ENCODE measurements at places on chromosomes 13 and 19.

- DNase-seq, result no peak
Measured at GRCh38 chr13:28872427-28873176, 52.5 kb downstream of the MTUS2 start.

- DNase-seq, result no peak
Measured at GRCh38 chr13:25345576-25345975, 26.2 kb upstream of the ATP8A2 start.

GRCh38 chr19:54708781-54709180 is 15.5 kb upstream of the KIR3DL3 start:
- no peak for DNase-seq

GRCh38 chr19:11721681-11722080 is 17.1 kb downstream of the ZNF823 start:
- DNase-seq, result no peak

DNA sequence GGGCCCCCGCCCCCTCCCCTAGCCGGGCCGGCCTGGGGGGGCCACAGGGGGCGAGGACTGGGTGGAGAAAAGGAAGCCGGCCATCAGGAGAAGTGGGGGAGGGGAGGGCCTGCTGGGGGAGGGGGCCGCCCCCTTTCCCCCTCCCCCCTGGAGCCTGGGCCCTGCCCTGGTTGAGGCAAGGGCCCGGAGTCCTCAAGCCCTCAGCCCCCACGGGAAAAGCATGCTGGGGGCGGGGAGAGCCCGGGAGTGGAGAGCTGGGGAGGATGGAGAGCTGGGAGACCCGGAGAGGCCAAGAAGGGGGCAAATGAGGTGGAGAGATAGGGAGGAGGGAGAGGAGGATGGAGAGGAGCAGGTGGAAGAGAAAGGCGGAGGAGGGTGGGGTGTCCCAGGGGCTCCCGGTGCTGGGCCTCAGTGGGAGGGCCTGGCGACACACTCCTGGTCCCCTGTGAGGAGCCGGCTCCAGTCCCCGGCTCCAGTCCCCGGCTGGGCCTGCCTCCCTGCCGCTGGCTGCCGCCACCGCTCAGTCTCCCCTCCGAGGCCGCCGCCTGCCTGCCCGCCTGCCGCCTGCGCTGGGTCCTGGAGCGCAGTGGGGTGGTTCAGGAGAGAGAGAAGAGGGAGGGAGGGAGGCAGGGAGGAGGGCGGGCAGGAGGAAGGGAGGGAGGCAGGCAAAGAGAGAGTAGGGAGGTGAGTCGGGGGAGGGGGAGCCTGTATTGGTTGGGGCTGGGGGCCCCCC is at the start of gene GRIK5:
GRIK5 (minus strand) TSS at position 588 of the 733 bp plus-strand sequence. CDS start 4,436 bp downstream, outside the sequence.
- DNase-seq, result peak; percentile 80

- peak; percentile 96 for DNase-seq
Measured at GRCh38 chr13:110499621-110500281, 61.8 kb downstream of the RAB20 start.

DNA sequence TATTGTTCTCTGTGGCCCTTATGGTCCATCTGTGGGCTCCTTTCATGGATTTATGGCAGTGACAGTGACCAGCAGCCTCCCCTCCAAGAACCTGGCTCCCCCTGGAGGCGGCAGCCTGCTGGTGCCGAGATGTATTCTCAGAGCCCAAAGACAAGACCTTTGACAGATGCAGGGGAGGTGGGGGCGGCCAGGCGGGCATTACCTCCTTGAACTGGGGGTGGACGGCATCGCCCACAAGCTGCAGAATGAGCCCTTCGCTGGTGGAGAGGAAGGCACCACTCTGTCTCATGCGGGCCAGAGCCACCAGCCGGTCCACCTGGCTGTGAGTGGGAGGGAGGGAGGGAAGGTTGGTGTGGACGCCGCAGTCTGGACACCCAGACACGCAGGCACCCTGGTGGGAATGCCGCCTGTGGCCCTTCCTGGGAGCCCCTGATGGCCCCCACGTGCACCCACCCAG is 6.6 kb downstream of the ISOC2 start:
- peak; percentile 70 for DNase-seq

- DNase-seq, result peak; percentile 92
Measured at GRCh38 chr13:61030445-61030844, 385.2 kb downstream of the PCDH20 start.

GRCh38 chr13:113917594-113918371 is 53.9 kb upstream of the GAS6 start:
- DNase-seq, result no peak

DNA sequence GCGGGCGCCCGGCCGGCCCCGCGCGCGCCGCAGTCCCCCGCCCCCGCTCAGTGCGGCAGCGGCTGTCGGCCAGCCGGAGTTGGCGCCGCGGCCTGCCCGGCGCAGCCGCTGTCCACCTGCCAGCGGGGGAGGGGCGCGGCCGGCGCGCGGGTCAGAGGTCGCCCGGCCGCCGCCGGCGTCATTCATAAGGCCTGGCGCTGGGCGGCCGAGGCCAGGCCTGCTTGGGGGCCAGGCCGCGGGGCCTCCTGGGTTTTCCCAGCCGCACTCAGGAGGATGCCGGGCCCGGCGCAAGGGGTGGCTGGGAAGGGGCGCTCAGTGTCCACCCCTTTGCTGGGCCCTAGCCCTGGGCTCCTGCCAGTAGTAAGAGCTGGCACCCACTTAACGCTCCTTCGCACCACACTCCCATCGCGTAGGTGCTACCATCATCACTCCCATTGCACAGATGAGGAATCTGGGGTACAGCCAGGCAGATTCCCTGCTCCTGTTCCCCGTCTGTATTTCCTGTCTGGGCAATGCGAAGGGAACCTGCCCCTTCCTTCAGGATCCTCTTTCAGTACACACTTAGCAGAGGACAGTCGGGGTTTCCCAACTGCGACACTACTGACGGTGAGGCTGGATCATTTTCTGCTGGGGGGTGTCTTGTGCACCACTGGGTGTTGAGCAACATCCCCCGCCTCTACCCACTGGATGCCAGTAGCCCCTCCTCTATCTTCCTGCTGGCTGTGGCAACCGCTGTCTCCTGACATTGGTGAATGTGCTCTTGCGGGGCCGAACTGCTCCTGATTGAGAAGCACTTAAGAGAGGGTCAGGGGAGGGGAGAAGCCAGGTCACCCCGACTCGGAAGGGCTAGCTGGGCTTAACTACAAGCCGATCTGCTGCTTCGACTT is 846 bp upstream of the PRKACA start:
- DNase-seq, result peak; percentile 74

DNA sequence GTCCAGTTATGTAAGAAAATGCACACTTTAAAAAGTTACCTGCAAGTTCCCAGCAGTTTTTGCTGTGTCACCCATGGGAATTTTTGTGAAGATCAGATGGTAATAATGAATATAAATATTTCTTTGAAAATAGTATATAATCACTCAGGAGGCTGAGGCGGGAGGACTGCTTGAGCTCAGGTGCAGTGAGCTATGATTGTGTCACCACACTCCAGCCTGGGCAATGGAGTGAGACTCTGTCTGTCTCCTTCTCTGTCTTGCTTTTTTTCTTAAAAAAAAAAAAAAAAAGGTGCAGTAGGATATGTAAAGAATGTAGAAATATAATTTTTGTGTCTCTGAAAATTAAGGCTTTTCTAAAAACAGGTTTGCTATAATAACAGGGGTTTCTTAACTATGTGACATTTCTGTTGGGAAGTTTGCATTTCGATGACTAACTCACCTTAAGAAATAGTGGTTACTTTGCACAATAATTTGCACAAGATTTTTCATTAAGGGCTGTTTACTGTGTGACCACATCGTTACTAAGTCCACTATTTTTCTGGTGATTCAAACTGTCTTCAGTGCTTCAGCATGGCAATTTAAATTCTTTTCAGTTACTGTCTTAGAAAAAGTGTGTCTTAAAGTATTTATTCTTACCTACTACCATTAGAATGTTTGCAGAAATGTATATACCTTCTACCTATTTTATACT is 37.3 kb downstream of the DNAJC3 start:
- no peak for DNase-seq

- DNase-seq, result peak; percentile 94
Measured at GRCh38 chr13:37747071-37747612, 122.4 kb downstream of the TRPC4 start.

DNA sequence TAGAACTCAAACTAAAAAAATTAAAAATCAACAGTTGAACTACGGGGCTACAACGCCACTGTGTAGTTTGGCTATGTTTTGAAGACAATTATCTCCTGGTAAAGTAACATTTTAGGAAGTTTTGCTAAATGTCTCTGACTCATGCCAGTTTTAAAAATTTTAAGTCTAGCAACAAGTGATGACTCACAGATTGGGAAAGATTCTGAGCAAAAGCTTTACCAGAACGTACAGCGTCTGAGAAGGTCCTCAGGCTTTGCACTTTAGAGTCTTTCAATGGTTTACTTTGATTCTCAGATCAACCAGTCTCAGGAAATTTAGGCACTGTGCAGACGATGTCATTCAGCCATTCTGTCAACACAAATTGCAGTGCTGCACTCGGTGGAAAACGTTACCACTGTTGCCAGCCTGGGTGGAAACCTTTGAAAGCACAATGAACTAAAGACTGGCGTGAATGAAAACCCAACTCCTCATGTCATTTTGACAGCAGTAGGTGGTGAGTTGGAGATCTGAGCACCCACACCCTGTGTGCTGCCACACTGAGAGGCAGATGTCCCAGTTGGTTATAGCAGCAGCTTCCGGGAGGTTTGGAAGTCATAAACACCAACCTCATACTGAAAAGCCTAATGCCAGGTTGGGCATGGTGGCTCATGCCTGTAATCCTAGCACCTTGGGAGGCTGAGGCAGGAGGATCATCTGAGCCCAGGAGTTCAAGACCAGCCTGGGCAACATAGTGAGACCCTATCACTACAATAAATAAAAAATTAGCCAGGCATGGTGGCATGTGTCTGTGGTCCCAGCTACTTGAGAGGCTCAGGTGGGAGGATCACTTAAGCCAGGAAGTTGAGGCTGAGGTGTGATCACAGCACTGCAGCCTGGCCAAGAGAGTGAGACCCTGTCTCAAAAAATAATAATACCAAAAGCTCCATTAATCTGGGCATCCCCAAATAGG is 6.3 kb upstream of the WTIP start:
- DNase-seq, result no peak

- DNase-seq, result peak; percentile 87
Measured at GRCh38 chr19:40419066-40419612, 6.0 kb upstream of the PRX start.

DNA sequence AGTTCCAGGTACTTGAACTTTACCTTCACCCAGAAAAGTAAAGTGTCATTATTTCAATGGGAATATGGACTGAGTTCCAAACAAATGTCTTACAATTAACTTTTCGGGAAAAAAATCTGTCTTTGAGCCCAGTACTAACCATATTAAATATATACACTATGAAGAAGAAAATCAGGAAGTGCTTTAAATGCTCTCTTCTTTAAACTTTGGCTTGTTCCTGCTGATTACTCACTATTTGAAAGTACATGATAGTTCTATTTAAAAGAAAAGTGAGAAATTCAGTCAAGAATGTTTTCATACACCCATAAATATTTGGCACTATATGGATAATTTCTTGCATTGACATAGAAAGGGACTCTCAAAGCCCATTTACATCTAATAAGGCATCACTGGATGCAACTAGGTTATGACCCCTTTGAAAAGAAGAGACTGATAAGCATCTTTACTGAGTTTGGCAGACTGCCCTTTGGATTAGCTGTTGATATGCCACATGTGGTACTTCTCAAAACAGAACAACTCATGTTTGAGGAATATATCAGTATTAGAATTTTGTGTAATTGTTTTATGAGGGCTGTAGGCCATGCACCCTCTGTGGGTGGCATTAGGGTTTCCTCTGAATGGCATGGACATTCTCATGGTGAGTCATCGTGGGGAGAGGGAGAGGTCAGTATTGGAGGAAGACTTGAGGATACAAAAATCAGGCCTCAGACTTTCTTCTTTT is 25.0 kb upstream of the VWA8 start:
- no peak for DNase-seq

DNA sequence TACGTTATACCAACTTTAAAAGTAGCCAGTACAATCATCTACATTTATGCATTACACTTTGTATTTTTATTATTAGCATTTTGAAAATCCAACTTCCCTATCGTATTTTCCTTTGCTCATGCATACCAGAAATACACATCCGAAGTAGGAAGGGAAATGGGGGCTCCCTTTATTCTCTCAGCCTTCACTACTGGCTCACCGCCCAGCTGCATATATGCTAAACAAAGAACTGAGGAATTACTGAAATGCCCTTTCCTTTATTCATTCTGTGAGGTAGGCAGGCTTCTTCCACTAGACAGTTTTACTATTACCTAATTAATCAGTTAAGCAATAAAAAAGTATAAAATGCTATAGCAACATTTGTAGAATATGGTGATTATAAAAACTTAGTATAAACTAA is 291.6 kb downstream of the KLF12 start:
- DNase-seq, result peak; percentile 10

DNA sequence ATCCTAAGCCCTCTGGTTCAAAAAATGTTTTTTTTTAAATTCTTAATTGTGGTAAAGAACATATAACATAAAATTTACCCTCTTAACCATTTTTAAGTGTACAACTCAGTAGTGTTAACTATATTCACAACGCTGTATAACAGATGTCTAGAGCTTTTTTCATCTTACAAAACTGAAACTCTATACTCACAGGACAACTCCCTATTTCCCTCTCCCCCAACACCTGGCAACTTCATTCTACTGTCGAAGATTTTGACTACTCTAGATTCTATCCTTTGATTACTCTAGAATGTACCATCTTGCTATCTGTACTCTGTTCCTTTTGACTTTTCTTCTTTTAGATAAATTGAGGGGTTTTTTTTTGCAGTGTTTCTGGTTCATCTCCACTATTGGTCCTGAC is 200.4 kb downstream of the KLF12 start:
- DNase-seq, result no peak

DNA sequence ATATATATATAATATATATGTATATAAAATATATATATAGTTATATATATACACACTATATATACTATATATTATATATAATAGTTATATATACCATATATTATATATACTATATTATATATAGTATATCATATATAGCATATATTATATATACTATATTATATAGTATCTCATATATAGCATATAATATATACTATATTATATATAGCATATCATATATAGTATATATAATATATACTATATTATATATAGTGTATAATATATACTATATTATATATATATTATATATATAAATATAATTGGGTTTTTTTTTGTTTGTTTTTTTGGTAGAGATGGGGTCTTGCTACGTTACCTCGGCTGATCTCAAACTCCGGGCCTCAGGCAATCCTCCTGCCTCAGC is 11.6 kb upstream of the HNRNPL start:
- DNase-seq, result no peak

- no peak for DNase-seq
Measured at GRCh38 chr13:105920370-105920769, 615.1 kb downstream of the EFNB2 start.

DNA sequence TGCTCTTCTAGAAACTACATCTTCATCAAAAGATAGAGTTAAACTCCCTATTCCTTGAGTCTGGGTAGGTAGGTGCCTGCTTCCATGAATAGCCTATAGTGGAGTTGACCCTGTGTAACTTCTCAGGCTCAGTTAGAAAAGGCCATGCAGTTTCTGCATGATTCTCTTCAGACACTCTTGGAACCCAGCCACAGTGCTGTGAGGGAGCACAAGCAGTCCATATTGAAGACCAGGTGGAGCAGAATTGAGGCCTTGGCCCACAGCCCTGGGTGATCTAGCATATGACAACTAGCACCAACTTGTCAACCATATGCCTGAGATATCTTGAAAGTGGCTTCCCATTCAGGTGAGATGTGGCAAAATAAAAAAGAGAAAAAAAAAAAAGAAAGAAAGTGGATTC is 10.3 kb upstream of the PAN3 start:
- no peak for DNase-seq

- peak; percentile 61 for DNase-seq
Measured at GRCh38 chr19:36128392-36128736, 11.5 kb upstream of the CAPNS1 start.

- DNase-seq, result no peak
Measured at GRCh38 chr19:19371059-19371458, 34.4 kb upstream of the GATAD2A start.

Data from NCI-H69 (cell line).